Nephron progenitor cell (in vitro differentiated cells): ENCODE measurements at places on chromosomes 16 and 17.

GRCh38 chr16:13939821-13940220 is 19.9 kb downstream of the ERCC4 start:
- H3K36me3 ChIP-seq, result peaks cover 48% of the 10 kb centered on the region
- no peaks in the 10 kb centered on the region for H3K4me1 ChIP-seq
- DNase-seq, result no peak
- H3K27me3 ChIP-seq, result no peaks in the 10 kb centered on the region
- no peak overlapping the region for H3K4me3 ChIP-seq
- H3K27ac ChIP-seq, result no peak overlapping the region

GRCh38 chr17:4715063-4715744 is 4.8 kb downstream of the ARRB2 start:
- peaks cover 26% of the 10 kb centered on the region for H3K36me3 ChIP-seq
- H3K4me1 ChIP-seq, result peaks cover 15% of the 10 kb centered on the region
- H3K27me3 ChIP-seq, result no peaks in the 10 kb centered on the region
- H3K4me3 ChIP-seq, result no peak overlapping the region

DNA sequence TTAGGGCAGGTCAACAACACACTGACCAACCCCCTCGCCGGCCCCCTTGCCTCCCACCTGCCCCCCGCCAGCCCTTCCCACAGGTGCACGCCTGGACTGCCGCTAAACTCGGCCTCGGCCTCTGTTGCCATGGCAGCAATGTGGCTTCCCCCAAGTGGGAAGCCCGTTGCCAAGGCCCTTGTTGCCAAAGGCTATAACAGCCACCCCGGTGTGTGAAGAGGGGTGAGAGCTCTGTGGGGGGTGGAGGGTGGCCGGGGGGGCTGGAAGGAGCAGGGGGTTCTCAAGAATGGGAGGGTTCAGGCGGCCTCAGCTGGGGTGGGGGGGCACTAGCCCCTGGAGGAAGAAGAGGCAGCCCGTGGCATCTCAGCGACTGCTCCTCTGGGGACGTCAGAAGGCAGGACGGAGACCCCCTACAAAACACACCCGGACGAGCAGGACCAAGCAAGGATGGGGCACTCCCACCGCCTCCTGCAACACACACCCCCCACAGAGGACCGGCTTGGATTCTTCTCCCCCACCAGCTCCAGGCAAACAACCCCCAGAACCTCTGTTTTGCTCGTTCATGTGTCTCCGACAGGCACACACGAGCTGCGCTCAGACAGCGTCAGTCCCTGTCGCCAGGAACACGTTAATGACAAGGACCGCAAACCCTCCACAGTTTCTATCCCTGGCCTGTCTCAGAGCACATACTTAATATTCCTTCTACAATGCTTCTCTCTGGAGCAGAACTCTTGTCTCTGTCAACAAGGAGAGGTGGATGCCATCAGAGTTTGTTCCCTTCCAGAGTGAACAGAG is 55.7 kb downstream of the ABR start:
- H3K36me3 ChIP-seq, result peaks cover 27% of the 10 kb centered on the region
- no peak overlapping the region for H3K4me3 ChIP-seq
- peaks cover 39% of the 10 kb centered on the region for H3K4me1 ChIP-seq
- H3K27ac ChIP-seq, result peak overlapping the region; percentile 71

- H3K27me3 ChIP-seq, result peaks cover 8% of the 10 kb centered on the region
- H3K36me3 ChIP-seq, result no peaks in the 10 kb centered on the region
Measured at GRCh38 chr16:73046849-73047214, 1.1 kb downstream of the ZFHX3 start.

GRCh38 chr16:67538666-67539101 is 10.1 kb downstream of the RIPOR1 start:
- DNase-seq, result no peak
- H3K36me3 ChIP-seq, result peaks cover 29% of the 10 kb centered on the region
- H3K27me3 ChIP-seq, result peaks cover 69% of the 10 kb centered on the region
- peaks cover 20% of the 10 kb centered on the region for H3K4me1 ChIP-seq

DNA sequence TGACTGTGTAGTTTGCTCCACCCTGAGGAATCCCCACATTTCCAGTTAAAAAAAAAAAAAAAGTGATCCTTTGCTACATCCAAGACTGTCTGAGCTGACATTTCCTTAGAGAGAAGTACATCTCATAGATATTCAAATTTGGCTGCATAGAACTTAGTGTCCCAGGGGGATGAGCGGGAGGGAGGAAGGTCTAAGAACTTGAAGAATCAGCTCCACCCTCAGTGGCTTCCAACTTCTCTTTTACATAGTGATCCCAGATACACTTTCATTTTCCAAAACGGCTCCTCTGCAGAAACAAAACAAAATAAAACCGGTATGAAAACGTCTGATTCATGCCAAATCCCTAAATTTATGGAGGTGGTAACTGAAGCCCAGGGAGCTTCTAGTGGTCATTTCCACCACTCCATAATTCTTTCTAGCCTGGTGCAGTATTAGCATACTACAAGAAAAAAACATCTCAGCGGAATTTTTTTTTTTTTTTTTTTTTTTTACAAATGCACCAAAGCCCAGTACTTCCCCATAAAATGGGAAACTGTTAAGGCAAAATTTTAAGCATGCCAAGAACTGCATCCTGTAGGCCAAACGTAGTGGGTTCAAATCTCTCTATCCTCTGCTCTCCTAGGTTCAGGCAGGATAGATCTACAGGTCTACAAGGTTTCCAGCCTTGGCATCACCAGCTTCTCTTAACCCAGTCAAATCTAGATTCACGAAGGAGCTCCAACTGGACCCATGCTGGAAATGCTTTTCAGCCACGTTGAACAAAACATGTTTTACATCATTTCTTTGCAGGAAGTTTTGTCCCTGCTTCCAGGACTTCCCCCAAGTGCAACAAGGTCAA is 29.3 kb downstream of the MAF start:
- no peaks in the 10 kb centered on the region for H3K36me3 ChIP-seq
- DNase-seq, result no peak
- peak overlapping the region; percentile 26 for H3K4me3 ChIP-seq
- peaks cover 71% of the 10 kb centered on the region for H3K4me1 ChIP-seq
- H3K27me3 ChIP-seq, result peaks cover 10% of the 10 kb centered on the region

DNA sequence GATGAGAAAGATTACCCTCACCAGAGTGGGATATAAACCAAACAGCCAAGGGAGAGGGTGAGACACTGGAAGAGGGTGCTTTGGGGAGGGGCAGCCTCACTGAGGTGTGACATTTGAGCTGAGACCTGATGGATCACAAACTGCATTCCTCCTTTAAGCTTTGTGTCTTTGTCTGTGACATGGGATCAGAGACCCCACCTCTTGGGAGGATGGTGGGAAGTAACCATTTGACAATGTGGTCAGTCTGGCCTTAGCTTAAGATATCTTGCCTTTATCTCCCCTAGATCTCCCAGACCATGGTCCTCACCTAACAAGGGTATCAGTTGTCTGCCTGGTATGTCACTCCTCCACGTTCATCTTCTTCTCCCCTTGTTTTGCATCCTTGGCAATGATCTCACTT is 163.4 kb downstream of the SHISA9 start:
- no peak for DNase-seq
- peaks cover 16% of the 10 kb centered on the region for H3K4me1 ChIP-seq
- no peak overlapping the region for H3K27ac ChIP-seq
- no peak overlapping the region for H3K4me3 ChIP-seq
- H3K36me3 ChIP-seq, result no peaks in the 10 kb centered on the region

DNA sequence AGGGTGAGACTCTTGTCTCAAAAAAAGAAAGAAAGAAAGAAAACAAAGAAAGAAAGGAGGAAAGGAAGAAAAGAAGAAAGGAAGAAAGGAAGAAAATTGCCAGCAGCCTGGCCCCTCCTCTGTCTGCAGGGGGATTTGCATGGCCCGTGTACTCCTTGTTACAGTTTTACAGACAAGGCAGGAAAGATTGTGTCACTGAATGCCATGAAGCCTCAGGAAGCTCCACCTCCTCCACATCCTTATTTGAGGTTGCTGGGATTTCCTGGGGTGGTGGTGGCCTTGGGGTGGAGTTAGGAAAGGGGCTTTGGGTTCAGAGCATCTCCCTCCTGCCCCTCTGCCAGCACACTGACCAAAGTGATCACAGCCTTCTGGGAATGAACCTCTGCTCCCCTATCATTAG is 23.6 kb downstream of the CFAP20 start:
- no peaks in the 10 kb centered on the region for H3K27me3 ChIP-seq
- no peak overlapping the region for H3K27ac ChIP-seq
- no peaks in the 10 kb centered on the region for H3K36me3 ChIP-seq
- H3K4me3 ChIP-seq, result no peak overlapping the region

DNA sequence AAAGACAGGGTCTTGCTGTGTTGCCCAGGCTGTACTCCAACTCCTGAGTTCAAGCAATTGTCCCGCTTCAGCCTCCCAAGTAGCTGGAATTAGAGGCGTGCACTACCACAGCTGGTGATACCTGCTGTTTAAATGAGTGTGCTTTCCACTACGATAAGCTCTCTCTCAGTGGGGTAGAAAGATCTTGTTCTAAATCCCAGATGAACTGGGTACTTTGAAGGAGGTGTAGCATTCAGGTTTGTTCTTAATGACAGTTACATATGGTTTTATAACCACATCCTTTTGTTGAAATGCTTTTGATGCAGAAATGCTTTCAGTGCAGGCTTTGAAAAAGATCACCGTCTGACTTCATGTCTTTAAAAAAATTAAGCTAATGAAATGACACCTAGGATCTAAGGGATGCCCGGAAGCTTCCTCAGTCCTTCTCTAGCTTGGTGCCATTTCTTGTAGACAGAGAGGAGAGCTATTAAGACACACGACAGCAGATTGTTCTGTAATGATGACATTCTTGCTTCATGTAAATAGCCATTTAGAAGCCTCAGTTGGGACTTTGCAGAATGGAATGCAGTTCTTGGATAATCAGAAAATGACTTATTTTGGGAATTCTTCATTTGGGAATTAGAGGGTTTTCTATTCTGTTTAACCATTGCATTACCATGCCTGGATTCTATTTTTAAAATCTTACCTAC is 19.5 kb downstream of the PMM2 start:
- H3K36me3 ChIP-seq, result peaks cover 79% of the 10 kb centered on the region
- H3K27me3 ChIP-seq, result no peaks in the 10 kb centered on the region
- H3K4me3 ChIP-seq, result no peak overlapping the region

- DNase-seq, result peak; percentile 21
- peaks cover 59% of the 10 kb centered on the region for H3K36me3 ChIP-seq
- peaks cover 42% of the 10 kb centered on the region for H3K4me1 ChIP-seq
- peak overlapping the region; percentile 5 for H3K27ac ChIP-seq
Measured at GRCh38 chr17:47057830-47058229, 78.8 kb upstream of the RPRML start.

DNA sequence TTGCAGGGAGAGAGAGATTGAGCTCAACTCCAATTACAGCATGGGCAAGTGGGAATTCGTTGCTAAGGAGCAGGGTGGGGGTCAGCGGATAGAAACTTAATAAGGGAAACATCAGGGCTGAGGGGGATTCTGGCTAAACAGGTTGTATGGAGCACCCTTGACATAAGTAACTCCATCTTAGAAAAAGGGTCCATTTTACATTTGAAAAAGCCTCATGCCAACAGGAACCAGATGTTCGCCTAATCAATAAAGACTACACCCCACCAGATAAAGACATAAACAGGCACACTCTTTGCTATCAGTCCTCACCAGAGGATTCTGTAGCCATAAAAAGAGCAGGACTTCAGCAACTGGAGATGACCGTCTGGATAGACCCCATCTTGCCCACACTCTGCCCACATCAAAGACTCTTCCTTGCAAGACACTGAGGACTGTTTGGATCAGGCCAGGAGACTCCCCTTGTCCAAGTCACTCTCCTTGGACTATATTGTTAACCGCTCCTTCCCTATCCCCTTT is 1.6 kb upstream of the LRRC75A start:
- no peak overlapping the region for H3K4me3 ChIP-seq
- H3K27me3 ChIP-seq, result peaks cover 49% of the 10 kb centered on the region
- H3K36me3 ChIP-seq, result no peaks in the 10 kb centered on the region
- H3K4me1 ChIP-seq, result peaks cover 37% of the 10 kb centered on the region
- H3K27ac ChIP-seq, result no peak overlapping the region
- DNase-seq, result no peak

GRCh38 chr16:72961115-72961832 is 86.7 kb downstream of the ZFHX3 start:
- peaks cover 5% of the 10 kb centered on the region for H3K27me3 ChIP-seq
- peak overlapping the region; percentile 24 for H3K27ac ChIP-seq
- H3K4me3 ChIP-seq, result no peak overlapping the region
- no peak for DNase-seq

- peak overlapping the region; percentile 30 for H3K27ac ChIP-seq
- DNase-seq, result no peak
- H3K36me3 ChIP-seq, result peaks cover 59% of the 10 kb centered on the region
- no peak overlapping the region for H3K4me3 ChIP-seq
Measured at GRCh38 chr16:27678955-27679354, 129.0 kb downstream of the KATNIP start.

GRCh38 chr17:51860954-51861561 is 297.5 kb downstream of the CA10 start:
- no peaks in the 10 kb centered on the region for H3K4me1 ChIP-seq
- H3K27ac ChIP-seq, result no peak overlapping the region
- H3K36me3 ChIP-seq, result no peaks in the 10 kb centered on the region

- H3K4me3 ChIP-seq, result no peak overlapping the region
- H3K27me3 ChIP-seq, result peaks cover 29% of the 10 kb centered on the region
- DNase-seq, result no peak
- H3K4me1 ChIP-seq, result no peaks in the 10 kb centered on the region
- H3K27ac ChIP-seq, result no peak overlapping the region
Measured at GRCh38 chr16:30797670-30798309, 10.8 kb upstream of the ZNF629 start.

- H3K27ac ChIP-seq, result no peak overlapping the region
- peaks cover 13% of the 10 kb centered on the region for H3K27me3 ChIP-seq
Measured at GRCh38 chr16:22677024-22677830, 136.7 kb upstream of the HS3ST2 start.

GRCh38 chr17:43371227-43371821 is 27.5 kb upstream of the ARL4D start:
- peaks cover 14% of the 10 kb centered on the region for H3K27me3 ChIP-seq
- DNase-seq, result no peak
- H3K27ac ChIP-seq, result no peak overlapping the region
- H3K4me1 ChIP-seq, result peaks cover 73% of the 10 kb centered on the region
- no peaks in the 10 kb centered on the region for H3K36me3 ChIP-seq

DNA sequence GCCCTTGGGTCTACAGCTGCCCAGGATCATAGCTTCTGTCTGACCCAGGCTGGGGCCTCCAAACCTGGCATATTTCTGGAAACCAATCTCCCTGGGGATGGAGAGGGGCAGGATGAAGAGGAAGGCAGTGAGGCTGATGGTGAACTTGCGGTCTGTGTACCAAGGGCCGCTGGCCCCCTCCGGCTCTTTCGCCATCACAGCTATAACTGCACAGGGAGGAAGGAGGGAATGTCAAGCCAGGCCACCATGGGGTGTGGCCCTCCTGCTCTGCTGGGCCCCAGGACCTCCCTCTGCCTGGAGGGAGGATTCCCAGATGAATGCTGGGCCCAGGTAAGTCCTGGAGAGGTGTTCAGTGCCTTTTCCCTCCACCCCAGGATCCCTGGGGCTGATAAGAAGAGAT is 6.3 kb downstream of the SLC38A7 start:
- H3K4me3 ChIP-seq, result no peak overlapping the region
- no peak for DNase-seq
